RPMI8226 (cell line): ENCODE measurements at places on chromosomes 7 and 10.
A peak's percentile ranks its signal among the peaks of the same experiment; 100 is the strongest.

DNA sequence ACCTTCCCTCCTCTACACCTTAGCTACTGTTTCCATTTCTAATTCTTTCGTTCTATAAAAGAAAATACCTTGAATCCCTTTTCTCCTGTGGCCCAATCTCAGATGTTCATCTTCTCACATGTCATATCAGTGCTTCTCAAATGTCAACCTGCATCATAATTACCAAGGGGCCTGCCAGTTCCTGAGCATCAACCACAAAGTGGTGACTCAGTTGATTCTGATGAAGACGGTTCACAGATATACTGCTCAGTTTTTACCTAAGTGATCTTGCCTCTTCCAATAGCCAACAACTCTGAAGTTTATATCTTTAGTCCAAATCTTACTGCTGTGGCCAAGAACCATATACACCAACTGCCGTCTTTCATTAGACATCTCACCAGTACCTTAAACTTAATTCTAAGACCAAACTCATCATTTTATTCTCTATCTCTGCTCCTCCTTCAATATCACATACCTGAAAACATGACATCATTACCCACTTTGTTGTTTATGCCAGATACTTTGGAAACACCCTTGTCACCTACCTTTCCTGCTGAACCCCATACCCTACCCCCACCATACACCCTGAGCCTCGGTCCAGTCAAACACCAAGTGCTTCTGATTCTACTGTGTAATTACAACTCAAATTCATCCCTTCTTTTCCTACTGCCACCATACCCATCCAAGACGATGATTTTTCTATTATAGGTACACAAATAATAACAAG is 115.5 kb downstream of the LMBR1 start:
- no peak for DNase-seq

GRCh38 chr10:76302961-76303630 is 871.7 kb downstream of the LRMDA start:
- no peak for DNase-seq

- DNase-seq, result no peak
Measured at GRCh38 chr10:118369641-118370205, 27.6 kb upstream of the FAM204A start.

- DNase-seq, result no peak
Measured at GRCh38 chr10:5545778-5546710, 21.3 kb downstream of the CALML3 start.

- no peak for DNase-seq
Measured at GRCh38 chr10:99828464-99828863, 46.0 kb downstream of the ABCC2 start.

DNA sequence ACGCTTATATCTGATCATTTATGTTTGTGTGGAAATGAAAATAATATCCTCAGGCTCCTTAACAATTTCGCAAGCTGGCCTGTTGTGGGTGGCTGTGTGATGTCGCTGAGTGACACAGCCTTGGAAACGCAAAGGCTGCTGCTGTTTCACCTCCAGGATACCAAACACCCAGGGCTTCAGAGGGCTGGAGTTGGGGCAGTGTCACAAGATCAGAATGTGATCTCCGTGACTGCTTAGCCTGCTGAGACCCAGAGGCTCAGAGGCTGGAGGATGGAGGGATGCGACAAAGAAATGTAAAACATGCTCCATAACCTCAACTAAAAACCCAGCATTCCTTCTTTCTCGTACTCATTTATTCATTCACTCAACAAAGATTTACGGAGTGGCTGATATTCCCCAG is 37.2 kb upstream of the BMPER start:
- DNase-seq, result no peak

DNA sequence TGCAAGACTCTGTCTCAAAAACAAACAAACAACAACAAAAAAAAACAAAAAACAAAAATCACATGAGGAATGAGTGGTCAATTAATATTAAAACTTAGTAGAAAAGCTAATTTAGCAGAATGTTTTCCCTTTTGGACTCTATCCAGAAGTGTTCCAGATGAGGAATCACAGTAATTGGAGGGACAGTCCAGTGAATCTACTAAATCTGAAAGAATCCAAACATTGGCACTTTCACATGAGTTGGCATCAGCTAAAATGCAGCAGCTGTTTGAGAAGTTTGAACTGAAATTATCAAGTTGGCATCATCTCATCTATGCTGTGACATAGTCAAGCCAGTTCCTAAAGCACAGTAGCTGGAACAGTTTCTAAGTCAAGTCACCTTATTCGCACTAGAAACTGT is 367.8 kb downstream of the PPP1R3A start:
- no peak for DNase-seq

DNA sequence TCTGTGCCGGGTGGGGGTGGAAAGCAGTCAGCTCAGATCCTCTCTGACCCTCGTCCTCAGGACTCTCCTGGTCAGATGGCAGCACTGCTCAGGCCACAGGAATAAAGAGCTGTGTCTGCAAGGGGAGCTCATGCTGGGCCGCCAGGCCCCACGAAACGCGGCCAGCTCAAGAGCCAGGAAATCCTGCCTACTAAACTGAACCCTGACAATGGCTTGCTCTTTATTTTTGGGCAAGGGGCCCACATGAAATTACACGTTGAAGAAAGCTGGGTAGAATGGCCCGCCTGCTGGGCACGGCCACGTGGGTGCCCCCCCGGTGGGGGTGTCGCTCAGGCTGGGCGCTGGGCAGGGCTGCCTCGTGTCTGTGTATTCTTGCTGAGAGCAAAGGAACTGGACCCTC is 103.0 kb downstream of the ITIH5 start:
- DNase-seq, result no peak

DNA sequence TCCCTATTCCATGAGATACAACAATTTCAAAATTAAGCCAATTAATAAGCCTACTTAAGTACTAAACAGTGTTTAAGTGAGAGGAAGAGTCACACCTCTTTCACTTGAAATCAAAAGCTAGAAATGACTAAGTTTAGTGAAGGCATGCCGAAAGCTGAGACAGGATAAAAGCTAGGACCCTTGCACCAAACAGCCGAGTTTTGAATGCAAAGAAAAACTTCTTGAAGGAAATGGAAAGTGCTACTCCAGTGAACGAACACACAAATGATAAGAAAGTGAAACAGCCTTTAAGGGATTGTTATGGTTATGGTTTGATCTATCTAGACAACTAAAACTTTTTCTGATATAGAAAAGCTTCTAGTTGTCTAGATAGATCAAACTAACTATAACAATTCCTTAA is 135.4 kb upstream of the KMT2E start:
- no peak for DNase-seq

DNA sequence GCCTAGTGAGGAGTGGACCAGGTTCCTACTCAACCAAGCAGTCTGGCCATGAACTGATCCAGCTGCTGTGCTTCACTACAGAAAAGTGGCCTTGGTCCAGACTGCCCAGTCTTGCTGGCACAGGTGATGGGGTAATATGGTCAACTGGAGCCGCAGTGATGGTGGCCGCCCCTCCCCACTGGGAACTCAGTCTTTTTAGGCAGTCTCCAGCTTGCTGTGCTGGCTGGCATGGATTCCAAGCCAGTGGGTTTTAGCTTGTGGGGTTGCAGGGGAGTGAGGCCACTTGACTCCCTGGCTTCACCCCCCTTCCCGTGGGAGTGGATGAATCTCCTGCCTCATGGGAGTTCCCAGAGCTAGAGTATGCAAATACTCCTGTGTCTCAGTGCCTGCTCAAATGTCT is 52.7 kb upstream of the CDK6 start:
- no peak for DNase-seq

GRCh38 chr10:58404001-58404400 is 18.8 kb downstream of the TFAM start:
- DNase-seq, result no peak

DNA sequence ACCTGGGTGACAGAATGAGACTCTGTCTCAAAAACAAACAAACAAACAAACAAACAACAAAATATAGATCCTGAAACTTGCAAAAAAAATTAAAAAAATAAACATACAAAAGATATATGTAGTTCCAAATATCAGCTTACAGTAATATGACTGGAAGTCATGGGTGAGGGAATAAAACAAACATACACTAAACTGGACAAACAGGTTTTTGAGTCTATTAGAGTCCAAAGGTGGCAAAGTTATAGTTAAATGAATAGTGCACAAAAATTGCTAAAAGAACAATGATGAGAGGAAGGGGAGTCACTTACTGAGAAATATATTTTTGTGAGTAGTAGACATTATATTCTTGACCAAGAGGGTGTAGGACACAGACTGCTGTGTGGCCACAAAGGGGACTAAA is 16.7 kb upstream of the RSBN1L start:
- no peak for DNase-seq

GRCh38 chr10:70493660-70494234 is 15.2 kb downstream of the PALD1 start:
- peak; percentile 73 for DNase-seq

- no peak for DNase-seq
Measured at GRCh38 chr10:77898323-77899079, 28.1 kb downstream of the DLG5 start.

GRCh38 chr10:22379059-22379458 is 33.8 kb downstream of the SPAG6 start:
- DNase-seq, result no peak

DNA sequence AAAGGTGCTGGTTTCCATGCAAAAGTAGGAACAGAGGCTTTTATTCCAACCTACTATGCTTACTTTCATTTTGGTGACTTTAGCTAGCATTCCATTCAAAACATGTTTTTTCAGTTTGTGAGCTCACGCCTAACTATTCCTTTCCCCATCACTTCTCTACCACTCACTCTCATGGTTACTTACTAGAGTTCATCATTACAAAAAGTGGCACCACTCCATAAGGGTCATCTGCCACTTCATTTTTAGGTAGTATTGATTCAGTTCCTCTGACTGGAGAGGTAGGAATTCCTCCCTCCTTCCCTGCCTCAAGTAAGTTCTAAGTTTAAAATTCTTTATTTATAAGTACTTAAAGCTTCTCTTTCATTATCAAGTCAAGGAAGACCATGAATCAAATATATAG is 543.1 kb downstream of the HTR7 start:
- no peak for DNase-seq

GRCh38 chr10:104906112-104906511 is 265.0 kb downstream of the SORCS3 start:
- DNase-seq, result no peak

DNA sequence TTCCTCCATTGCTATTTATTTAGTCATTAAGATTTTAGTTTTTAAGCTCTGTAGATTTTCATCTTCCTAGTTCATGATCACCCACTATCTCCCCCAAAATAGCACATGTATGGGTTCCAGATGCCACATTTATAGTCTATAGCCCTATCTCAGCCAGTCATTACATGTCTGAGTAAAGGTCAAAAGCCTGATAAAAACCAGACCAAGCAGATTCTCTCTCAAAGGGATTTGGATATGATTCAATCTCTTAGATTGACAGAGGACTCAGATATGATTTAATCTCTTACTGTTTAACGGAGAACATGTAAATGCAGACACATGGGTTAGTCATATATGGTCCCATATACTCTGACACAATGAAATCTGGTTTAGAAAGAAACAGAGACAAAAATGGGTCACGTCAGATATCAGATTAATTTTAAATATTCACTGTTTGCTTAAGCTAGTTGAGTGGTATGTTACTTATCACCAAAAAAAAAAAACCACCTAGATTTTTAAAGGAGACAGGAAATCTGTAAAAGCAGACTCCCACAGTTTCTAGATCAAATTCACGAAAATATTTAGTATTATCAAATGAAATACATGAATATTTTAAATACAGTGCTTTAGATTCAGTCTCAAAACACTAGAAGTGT is 107.0 kb upstream of the LRRN3 start:
- no peak for DNase-seq
